ENCODE measurements at places on chromosomes 2 and 18.

DNA sequence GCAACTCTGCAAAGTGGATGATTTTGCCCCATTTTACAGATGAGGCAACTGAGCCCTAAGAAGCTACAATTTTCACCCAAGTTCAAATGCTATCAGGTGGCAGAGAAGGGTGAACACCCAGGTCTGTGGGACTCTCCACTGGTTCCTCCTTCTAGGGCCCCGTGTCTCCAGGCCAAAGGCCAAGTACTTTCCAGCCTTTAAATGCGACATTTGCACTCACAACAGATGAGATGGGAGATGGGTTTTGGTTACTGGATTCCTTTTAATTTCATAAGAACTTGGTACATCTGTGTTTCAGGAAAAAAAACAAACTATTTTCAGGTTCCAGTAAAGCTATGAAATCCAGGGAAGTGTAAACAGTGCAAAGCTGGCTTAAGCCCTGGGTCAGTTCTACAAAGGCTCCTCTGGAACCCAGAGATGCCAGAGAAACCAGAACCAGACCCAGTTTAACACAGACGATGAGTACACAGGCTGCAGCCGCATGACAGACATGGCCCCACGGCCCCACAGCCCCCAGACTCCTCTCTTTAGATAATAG lies 361.7 kb downstream of the ANAPC1 start:
- DNase-seq, result no peak

GRCh38 chr2:233414777-233415570 lies 60.7 kb downstream of the DGKD start:
- DNase-seq, result peak; percentile 56

DNA sequence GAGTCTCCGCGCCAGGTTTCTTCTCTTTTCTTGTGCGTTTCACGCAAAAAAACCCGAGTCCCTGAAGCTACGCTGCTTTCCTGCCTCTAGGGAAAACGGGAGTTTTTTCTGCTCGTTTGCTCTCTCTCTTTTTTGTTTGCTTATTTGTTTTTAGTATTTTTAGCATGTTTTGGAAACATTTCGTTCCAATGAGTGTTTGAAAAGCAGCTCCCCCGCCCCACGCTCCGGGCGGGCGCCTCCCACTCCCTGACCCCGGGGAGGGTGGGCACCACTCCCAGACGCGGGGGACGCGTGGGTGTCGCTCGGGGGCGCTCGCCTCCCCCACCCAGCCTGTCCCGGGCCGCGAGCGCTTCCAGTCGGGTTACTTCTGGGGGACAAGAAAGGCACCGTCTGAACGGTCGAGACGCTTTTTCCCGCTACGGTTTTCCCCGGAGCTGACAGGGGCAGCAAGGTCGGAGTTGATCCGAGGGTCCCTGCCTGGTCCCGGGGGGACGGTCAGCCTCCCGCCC lies 446 bp upstream of the EFHD1 start:
- DNase-seq, result no peak

DNA sequence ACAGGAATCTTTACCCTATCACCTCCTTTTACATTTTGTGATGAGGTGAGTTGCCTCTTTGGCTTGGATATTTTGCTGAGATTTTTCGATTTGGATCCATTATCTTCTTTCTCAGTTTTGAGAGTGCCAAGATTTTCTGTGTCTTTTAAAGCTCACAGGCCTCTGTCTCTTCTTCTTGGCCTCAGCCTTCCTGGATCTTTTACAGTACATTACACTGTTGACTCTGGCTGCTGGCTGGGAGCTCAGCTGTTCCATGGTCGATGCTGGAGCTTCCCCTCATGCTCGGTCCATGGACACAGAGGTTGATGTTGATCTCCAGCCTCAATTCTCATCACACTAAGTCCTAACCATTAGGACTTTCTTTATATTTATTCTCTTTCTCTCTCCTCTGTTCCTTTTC lies 332.8 kb upstream of the UBE2E3 start:
- DNase-seq, result no peak

DNA sequence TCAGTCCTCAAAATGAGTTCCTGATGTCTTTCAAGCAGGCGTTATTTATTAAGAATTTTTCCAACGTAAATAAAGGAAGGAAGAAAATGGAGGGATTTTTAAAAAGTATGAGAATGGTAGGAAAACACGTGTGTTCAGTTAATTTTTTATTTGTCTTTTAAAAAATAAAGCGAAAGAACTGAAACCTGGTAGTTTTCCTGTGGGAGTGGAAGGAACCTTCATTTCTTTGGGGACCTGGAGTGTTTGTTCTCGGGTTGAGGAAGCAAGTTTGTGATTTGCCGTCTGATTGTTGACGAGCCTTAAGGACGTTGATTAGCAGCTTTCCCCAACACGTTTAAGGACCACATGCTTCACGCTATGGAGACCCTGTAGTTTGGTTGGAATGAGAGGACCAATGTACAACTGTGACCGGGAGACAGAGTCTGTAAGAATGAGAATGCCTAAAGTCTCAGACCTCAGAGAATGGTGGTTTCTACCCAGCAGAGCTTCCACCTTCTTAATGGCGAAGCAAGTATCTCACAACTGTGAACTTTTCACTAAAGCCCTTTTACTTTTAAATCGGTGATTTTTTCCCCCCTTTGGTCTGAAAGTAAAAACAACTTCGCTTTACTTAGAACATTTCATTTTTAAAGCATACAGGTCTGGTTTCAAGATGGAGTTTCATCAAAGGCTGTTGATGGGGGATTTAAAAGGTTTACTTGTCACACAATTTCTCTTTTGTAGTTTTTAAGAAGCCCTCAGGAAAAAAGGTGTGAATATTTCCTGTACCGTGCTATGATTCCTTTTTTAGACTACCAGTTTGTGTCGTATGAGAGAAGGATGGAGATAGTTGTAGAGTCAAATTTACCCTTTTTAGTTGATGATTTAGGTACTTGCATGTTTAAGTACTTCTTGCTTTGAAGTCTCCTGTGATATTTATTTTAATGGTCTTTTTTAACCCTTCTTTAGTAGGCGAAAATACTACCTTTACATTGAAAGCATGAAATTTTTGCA lies 1.4 kb downstream of the TTC39C start:
- DNase-seq, result no peak

GRCh38 chr18:40375837-40376236 lies 1579.2 kb upstream of the PIK3C3 start:
- DNase-seq, result no peak

DNA sequence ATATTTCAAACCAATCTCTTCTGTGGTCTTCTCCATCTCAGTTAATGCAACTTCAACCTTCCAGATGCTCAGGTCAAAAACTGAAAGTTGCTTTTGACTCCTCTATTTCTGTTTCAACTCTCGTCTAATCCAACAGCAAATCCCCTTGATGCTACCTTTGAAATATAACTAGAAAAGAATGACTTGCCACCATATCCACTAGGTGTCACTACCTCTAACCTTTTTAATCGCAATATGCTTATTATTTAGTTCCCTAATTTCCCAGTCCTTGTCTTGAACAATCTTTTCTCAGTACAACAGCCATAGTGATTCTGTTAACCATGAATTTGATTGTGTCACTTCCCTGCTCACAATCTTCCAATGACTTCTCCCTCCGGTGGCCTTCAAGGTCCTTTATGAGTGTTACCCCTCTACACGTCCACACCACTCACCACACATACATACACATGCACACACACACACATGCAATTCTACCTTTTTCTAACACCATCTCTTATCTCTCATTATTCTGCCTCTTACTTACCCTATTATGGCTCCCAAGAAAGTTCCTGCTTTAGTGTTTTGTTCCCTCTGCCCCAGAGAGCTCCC lies 245.5 kb upstream of the KCNJ3 start:
- no peak for DNase-seq

DNA sequence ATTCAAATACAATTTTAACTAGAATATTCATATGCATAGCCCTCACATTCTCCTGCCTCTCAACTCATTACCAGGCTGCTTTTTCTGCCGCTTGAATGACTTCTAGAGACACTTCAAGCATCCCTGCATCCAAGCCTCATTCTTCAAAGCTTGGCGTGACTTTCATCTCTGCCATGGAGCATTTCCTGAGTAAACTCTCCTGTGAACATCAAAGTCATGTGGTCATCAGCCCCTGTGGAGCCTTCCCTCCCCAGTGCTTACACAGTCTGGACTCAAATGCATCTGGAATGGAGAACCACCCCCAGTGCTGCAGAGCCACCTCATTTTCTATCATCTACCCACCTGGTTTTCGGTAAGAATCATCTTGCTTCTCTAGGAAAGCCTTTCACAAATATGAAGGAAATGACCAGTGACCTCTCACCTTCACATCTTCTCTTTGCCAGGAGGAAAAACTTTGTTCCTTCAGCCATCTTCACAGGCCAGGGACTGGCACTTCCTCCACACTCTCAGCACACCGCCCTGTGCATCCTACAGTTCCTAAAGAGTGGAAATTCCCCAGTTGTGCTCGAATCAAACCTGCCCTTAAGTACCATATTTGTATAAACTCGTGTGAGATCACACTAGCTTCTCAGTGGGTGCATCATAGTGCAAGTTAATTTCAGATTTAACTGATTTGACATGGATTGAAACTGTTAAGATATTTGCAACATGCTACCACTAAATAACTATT lies 116.4 kb downstream of the COL6A3 start:
- DNase-seq, result no peak

DNA sequence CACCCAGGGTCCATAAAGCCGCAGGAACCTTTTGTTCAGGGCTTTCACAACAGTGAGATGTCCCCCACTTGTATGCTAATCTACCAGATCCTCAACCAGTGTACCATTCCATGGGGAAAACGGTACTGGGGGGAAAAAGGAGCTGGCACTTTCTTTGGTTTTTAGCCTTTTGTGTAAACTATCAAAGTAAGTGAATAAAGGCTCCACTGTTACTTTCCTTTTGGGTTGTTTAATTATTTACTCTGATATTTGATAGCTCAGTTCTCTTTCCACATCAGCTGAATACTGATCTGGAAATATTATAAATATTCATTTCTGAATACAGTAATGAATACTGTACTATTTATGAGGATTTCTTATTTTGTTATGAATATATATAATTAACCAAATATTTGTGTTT lies 20.3 kb downstream of the HADHA start:
- DNase-seq, result no peak

DNA sequence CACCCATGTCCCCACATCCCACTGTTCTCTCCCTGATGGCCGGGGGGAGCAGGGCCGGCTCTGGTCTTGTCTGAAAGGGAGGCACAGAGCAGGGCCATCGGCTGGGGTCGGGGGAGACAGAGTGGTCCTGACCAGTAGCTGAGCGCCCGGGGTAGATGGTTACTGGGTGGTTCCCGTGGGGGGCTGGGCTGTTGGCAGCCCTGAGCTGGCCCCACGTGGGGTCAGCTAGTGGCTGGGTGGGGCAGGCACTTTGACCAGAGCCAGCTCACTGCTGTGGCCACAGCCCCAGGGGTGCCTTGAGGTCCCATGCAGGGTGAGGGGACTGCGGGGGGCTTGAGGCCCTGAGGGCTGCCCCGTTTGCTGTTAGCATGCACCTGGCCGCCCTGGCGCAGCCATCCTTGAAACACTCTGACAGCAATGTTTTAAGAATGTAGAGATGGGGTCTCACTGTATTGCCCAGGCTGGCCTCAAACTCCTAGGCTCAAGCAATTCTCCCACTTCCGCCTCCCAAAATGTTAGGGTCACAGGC lies 12.3 kb upstream of the NEU4 start:
- DNase-seq, result peak; percentile 3

GRCh38 chr18:45325778-45326177 lies 289.5 kb upstream of the SLC14A2 start:
- no peak for DNase-seq

DNA sequence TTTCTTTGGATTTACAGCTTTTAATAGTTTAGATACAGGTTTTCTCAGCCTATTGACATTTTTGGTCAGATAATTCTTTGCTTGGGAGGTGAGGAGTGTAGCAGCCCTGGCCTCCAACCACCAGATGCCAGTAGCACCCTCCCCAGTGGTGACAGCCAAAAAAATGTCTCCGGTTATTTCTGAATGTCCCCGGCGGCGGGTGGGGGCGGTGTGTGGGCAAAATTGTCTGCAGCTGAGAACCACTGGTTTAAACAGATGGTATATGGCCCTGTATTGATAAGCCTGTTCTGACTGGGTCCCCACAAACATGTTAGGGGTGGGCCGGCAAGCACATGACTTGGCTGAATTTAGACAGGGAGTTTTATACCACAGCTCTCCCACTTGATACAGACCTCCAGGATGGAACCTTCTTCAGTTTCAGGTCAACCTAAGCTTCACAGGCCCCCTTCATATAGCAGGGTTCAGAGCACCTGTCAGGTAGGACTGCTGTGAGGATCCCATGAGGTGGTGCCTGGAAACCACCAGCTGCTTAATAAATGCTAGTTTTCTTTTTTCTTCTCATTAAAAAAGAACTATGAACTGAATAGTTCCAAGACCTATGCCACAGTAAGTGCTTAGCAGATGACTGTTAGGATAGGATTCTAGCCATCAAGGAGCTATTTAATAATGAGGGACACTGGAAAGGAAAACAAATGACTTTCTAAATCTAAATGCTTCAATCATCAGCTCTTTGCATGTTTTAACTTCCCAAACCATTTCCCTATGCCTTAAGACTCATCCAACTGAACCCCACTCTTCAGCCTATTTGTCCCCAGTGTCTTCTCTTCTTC lies 18.1 kb downstream of the LPIN2 start:
- peak; percentile 62 for DNase-seq

GRCh38 chr2:25320077-25320476 lies 21.6 kb downstream of the DNMT3A start:
- no peak for DNase-seq

DNA sequence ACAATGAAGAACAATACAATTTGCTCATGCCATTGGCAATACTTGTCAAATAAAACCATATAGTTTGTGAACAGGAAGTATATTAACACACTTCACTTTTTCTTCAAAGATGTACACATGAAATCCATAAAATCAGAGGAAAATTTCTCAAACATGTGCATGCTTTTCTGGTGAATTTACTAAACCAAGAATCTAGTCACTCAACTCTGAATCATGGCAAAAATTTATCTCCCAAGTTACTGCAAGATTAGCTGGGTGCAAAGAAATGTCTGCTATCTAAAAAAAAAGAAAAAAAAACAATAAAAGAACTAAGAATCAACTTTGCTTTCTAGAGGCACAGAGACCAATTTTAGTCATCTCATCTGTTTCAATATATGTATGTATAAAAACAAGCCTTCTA lies 419.2 kb downstream of the NR4A2 start:
- no peak for DNase-seq

DNA sequence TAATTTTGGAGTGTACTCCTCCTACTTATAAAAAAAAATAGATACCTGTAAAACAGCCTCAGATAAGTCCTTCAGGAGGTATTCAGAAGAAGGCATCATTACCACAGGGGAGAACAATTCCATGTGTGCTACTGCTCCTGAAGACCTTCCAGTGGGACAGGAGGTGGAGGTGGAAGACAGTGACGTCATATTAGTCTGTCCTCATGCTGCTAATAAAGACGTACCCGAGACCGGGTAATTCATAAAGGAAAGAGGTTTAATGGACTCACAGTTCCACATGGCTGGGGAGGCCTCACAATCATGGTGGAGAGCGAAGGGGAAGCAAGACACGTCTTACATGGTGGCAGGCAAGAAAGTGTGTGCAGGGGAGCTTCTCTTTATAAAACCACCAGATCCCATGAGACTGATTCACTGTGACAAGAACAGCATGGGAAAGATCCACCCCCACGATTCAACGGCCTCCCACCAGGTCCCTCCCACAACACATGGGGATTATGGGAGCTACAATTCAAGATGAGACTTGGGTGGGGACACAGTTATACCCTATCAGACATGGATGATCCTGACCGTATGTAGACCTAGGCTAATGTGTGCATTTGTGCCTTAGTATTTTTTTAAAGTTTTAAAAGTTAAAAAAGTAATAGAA lies 98.4 kb downstream of the NDUFA10 start:
- no peak for DNase-seq

GRCh38 chr18:49784427-49785185 lies 28.7 kb downstream of the ACAA2 start:
- no peak for DNase-seq
